ENCODE measurements at places on chromosomes 16 and 17.

- DNase-seq = no peak
Observed at GRCh38 chr16:85139881-85140339, 27.6 kb upstream of the CIBAR2 start.

GRCh38 chr16:57526498-57526897, 9.9 kb downstream of the CCDC102A start:
- no peak for DNase-seq

DNA sequence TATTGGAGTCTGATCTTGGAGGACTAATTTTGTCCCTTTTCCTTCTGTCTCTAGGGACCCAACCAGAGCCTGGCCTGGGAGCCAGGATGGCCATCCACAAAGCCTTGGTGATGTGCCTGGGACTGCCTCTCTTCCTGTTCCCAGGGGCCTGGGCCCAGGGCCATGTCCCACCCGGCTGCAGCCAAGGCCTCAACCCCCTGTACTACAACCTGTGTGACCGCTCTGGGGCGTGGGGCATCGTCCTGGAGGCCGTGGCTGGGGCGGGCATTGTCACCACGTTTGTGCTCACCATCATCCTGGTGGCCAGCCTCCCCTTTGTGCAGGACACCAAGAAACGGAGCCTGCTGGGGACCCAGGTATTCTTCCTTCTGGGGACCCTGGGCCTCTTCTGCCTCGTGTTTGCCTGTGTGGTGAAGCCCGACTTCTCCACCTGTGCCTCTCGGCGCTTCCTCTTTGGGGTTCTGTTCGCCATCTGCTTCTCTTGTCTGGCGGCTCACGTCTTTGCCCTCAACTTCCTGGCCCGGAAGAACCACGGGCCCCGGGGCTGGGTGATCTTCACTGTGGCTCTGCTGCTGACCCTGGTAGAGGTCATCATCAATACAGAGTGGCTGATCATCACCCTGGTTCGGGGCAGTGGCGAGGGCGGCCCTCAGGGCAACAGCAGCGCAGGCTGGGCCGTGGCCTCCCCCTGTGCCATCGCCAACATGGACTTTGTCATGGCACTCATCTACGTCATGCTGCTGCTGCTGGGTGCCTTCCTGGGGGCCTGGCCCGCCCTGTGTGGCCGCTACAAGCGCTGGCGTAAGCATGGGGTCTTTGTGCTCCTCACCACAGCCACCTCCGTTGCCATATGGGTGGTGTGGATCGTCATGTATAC, 8.0 kb downstream of the GPRC5C start:
- no peak for DNase-seq

GRCh38 chr16:2179107-2179501, 17.3 kb downstream of the CASKIN1 start:
- no peak for DNase-seq
